Hindlimb muscle (tissue), 1 donor: ENCODE measurements at places on chromosomes 5 and 9. TPM values are rescaled to one million over a fixed set of nuclear protein-coding genes. Genes with fewer than 3 reads are reported as not detected.

DNA sequence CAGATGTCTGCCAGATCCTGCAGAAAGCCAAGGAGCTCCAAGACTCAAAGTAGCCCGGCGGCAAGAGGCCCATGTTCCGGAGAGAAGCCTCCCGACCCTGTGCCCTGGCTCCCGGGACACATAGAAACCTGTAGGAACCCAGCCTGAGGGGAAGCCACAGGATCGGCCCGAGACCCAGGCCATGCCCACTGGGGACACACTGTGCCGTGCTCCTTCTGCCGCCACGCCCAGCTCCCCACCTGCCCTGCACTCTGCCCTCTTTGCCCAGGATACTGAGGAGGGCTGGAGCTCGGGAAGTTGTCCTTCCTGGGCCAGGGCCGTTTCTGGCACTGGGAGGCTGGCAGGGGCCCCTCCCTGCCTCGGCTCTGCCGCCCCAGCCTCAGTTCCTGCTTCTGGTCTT, 10.5 kb upstream of the ENDOG start:
- DNase-seq = no peak

- DNase-seq = no peak
Observed at GRCh38 chr5:36161361-36161760, 9.4 kb downstream of the SKP2 start.

GRCh38 chr5:77734885-77735284, 41.3 kb downstream of the TBCA start:
- no peak for DNase-seq

DNA sequence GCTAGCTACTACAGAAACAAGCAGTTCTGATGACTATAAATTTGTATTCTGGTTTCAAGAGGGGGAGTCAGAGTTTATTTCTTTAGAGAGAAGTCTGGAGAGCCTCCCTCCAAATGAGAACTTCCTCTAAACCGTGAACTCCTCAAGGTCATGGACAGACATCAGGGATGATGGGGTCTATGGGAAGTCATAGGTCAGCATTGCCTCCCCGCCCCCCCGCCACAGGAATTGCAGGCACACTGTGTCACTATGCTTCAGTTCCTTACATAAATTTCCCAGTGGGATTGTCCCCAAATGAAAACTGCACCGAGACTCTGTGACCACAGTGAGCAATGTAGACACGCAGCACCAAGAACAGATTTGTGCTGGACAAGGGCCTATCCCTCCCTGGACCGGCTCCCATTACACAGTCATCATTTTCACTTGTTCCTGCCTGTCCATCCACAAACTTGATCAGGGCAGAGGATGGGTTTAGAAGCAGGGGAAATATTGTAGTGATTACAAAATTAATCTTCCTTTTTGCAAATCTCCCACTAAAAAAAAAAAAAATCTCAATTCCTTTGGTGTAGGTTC, 300.3 kb downstream of the EFNA5 start:
- DNase-seq = no peak

DNA sequence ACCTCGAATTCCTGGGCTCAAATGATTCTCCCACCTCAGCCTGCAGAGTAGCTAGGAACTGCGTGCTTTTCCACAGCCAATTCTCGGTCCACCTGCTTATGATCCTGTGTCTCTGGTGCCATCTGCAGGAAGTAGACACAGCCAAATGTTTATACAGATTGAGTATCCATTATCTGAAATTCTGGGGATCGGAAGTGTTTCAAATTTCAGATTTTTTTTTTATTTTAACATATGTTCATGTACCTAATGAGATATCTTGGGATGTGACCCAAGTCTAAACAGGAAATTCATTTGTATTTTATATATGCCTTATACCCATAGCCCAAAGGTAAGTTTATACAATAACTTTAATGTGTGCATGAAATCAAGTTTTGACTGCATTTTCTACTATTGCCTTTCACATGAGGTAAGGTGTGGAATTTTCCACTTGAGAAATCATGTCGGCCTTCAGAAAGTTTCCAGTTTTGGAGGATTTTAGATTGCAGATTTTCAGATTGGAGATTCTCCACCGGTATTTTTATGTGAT, 89.5 kb downstream of the ESM1 start:
- peak; percentile 40 for DNase-seq

DNA sequence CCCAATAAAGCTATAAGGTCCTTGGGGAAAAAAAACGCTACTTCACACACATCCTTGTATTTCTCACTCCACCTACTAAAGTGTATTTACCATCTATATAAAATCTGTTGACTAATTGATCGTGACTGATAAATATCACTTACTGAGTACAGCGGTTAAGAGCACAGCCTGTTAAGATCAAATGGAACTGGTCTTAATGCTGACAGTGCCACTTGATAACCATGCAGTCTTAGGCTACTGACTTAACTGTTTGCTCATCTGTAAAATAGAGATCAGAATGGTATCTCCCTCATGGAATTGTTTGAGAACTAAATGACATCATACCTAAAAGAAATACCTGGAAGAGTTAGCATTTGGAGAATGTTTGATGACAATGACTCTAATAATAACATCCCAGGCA, 67.5 kb downstream of the ZFAND5 start:
- no peak for DNase-seq

GRCh38 chr9:123339666-123340510, 16.1 kb upstream of the CRB2 start:
- DNase-seq = no peak

GRCh38 chr9:137218754-137219271, 3.2 kb downstream of the RNF208 start:
- no peak for DNase-seq

DNA sequence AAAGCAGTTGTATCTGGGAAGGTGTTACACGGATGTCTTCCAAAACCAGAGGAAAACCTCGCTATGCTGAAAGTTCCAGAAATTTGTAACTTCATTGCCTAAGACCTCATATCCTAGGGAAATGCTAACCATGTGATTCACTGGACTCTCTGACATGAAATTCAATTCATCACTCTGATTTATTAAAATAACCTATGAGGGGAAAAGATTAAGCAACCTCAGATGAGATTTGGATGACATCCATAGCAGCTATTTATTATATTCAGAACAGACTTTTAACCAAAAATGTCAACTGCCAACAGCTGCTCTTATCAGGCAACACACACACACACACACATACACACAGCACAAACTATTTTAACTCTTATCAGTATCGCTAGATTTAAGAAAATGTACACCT, 1006.4 kb upstream of the CTNND2 start:
- DNase-seq = no peak

GRCh38 chr5:11790201-11790600, 114.0 kb downstream of the CTNND2 start:
- no peak for DNase-seq

DNA sequence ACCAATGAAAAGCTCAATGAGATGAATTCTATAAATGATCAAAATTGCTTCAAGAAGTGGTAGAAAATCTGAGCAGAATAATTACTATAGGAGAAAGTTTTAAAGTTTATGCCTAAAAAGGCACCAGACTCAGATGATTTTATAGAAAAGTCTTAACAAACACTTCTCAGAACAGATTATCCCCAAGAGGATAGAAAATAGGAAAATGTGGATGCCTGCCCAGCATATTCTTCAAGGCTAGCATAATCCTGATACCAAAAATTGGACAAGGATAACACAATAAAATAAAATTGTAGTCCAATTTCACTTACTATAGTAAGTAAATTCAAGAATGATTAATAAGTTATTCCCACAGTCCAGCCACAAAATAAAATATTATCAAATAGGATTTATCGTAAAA, 397.0 kb downstream of the NR2F1-AS1 start:
- DNase-seq = no peak

- no peak for DNase-seq
Observed at GRCh38 chr9:89254773-89255125, 56.2 kb upstream of the CKS2 start.

- DNase-seq = peak; percentile 63
Observed at GRCh38 chr9:91036826-91037510, 235.3 kb downstream of the SYK start.

- no peak for DNase-seq
Observed at GRCh38 chr9:83933790-83934189, 12.6 kb upstream of the KIF27 start.

DNA sequence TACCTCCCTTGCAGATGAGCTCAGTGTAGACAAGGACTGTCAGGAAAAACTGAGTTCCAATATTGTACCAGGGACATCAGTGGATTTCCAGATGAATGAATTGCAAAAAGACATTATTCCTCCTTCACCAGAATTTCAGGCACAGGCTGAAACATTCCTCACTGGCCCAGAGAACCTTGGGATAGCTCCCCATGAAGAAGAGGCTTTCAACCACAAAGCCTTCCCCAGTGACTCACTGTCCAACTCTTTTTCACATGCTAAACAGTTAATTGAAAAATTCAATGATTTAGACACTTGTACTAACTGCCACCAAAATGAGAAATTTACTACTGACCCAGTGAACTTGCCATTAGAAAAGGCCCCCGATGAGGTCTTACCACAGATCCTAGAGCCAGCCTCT, 144.5 kb downstream of the UNC13B start:
- no peak for DNase-seq

- no peak for DNase-seq
Observed at GRCh38 chr5:180699042-180699441, 40.8 kb downstream of the OR2Y1 start.

DNA sequence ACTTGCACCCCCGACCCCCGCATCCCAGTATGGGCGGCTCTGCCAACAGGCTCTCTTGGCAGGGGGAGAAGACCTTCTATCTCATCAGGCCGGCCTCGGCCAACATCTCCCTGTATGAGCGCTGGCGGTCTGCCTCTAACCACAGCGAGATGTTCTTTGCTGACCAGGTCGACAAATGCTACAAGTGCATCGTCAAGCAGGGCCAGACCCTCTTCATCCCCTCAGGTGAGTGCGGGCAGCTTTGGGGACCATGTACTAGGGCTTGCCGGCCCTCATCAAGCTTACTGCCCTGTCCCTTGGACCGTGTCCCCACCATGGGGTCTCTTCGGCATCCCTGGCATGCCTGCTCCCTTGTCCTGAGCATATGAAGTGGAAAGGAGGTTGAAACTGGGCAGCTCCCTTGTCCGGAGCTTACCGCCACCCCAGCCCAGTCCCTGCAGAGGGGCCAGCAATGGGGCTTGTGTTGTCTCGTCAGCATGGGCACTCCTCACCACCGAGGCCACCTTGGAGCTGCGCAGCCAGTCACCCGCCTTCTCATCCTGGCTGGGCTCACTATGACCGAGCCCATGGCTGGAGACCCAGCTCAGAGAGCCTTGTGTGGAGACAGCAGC, 78.1 kb downstream of the PHF2 start:
- DNase-seq = no peak

DNA sequence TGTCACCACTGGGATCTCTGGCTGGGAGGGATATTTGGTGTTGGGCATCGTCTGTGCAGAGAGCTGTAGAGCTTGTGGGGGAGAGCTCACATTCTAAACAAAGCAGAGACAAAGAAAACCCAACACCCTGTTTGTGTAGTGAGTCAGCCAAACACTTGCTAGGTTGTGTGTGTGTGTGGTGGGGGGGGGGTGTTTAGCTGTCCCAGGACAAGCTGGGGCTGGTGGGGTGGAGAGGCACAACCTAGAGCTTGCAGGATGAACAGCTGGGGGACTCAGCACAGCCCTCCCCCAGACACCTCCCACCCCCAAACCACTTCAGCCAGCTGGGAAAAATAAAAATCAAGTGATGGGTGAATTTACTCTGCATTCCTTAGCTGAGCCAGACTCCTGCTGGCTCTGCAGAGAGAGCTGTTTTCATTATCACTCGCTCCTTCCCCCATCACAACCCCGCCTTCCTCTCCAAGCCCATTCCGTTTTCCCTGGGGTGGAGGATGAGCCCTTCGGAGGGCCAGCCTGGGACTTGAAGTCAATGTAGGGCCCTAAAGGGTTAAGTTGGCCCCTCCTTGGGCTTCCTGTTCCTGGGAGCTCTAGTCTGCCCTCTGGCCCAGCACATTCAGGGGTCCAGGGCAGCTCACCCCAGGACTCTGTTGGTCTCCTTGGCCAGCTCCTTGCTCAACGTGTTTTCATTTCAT, 2.6 kb downstream of the OLFML2A start:
- no peak for DNase-seq

- no peak for DNase-seq
Observed at GRCh38 chr9:132288361-132288760, 66.4 kb downstream of the SETX start.

DNA sequence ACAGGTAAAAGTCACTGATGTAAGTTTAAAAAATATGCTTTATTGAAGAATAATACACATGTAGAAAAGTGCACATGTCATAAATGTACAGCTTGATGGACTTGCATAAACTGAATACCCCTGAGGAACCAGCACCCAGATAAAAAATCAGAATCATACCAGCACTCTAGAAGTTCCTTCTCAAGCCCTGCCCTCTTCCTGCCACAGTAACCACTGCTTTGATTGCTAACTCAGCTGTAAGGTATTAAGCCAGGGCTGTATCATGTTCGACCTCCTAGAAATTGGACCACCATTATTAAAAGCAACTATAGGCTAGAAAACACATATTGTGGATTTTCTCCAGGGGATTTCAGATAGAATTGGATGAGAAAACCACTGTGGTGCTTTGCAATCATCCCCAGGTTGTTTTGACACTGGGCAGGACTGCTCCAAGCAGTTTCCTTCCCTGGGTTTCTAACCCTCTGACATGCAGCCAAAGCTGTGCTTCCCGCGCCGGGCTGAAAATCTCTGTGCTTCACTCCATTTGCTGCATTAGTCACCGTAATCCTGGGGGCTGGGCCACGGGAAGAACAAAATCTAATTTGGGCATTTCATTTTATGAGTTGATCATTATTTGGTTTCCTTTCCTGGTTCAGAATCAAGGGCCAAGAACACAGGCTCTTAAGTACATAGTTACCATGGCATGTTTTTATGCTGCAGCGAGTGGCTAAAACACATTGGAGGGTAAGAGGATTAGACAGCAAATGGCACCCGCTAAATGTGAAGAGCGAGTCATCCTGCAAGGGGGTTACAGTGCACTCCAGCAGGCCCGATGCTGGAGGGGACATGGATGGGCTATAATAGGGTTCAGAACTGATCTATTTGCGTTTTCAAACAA, 139.4 kb upstream of the IL12B start:
- DNase-seq = no peak

DNA sequence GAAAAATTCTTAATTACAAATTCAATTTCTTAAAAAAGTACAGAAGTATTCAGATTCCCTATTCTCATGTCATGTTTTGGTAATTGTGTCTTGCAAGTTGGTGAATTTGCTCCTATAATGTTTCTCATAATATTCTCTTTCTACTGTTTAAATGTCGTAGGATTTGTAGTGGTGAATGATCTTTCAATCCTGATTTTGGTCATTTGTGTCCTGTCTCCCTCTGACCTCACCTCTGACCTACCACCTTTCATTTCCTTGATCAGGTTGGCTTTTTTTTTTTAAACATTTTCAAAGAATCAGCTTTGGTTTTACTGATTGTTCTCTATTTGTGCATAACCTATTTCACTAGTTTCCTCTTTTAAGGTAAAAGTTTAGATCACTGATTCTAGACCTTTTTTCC, 102.6 kb downstream of the AUH start:
- DNase-seq = no peak

Gene NR4A3
- 0.92 TPM for polyA plus RNA-seq

Gene LCN1
- not detected for polyA plus RNA-seq

Gene NIPAL4
- 0.22 TPM for polyA plus RNA-seq

Gene LIFR
- polyA plus RNA-seq = 48.9 TPM

Gene ADAMTS6
- 0.63 TPM for polyA plus RNA-seq

Gene TEK
- polyA plus RNA-seq = 15.0 TPM
